Small intestine (tissue), 16 donors: ENCODE measurements at places on chromosomes 2 and 18. TPM values are rescaled to one million over a fixed set of nuclear protein-coding genes. Genes with fewer than 3 reads are reported as not detected.

Gene GPR39
- polyA plus RNA-seq, result 12.6 TPM

Gene ALLC
- not detected for polyA plus RNA-seq

DNA sequence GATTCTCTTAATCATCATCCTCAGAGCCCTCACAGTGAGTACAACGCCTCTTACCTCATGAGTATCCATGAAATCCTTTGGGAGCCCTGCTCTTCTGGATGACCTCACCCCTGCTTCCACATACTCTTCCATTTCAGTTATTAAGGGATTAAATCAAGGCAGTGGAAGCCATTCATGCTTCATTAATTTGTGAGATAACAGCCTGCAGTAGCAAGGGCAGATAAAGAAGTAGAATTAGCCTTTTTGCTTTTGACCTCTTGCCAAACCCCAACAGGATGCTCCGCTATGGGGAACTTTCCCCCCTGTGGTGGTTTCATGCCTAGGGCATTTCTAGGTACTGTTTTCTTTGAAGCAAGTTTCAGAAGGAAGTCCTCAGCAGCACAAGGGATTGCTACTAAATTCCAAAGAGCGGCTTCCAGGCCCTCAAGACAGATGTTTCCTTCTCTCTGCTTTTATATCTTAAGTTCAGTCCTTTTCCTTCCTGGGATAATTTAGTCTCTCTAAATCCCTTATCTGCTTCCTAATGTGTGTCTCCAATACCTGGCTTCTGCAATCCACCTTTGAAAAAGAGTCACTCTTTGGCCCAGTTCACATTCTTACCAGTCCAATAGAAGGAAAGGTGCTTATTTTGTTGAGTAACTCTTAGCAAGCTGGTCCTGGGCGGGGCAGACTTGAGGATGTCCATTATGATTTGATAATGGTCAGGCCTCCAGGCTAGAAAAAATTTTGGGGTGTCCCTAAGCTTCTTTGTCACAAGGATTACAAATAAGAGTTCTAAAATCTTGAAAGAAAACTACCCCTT is 76.9 kb downstream of the MYO1B start:
- H3K36me3 ChIP-seq, result no peaks in the 10 kb centered on the region
- DNase-seq, result no peak
- H3K27ac ChIP-seq, result no peak overlapping the region
- H3K27me3 ChIP-seq, result no peaks in the 10 kb centered on the region
- no peak overlapping the region for H3K4me3 ChIP-seq

DNA sequence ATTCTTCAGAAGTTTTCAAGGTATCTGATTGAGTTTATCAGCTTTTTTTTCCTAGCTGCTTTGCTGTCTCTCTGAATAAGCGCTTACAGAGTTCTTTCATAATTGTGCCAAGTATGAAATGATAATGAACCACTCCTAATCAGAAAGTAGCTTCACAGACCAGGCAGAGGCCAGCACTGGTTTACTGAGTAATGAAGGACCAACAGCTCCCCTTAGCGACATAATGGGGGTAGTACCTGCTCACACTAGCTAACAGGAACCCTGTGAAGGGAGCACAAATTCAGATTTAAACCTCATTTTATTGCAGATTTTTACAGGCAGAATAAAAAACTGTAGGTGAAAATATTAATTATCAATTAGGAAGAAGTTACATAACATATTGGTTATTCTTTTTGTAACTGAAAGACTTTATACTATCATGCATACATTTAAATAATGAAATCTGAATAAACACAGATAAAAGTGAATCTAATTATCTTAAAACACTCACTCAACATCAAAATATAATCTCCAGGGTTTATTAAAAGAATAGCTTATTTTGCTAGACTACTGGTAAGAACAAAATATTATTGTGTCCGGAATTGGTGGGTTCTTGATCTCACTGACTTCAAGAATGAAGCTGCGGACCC is 53.7 kb upstream of the LRRC30 start:
- no peak overlapping the region for H3K4me3 ChIP-seq
- H3K27me3 ChIP-seq, result no peaks in the 10 kb centered on the region
- no peaks in the 10 kb centered on the region for H3K36me3 ChIP-seq
